CD4-positive, alpha-beta T cell (primary cell): ENCODE measurements at places on chromosomes 12 and 14.

DNA sequence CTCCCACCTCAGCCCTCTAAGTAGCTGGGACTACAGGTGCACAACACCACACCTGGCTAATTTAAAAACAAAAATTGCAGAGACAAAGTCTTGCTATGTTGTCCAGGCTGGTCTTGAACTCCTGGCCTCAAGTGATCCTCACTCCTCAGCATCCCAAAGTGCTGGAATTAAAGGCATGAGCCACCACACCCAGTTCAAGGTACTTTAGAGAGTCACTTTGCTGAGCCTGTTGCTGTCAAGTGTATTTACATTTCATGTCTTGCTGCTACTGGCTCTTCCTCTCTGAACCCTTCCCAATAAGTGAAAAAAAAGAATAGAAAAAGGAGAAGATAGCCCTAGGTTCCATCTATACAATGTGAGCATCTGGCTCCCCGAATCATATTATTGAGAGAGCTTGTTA, 38.4 kb downstream of the SLCO1A2 start:
- DNase-seq = no peak

DNA sequence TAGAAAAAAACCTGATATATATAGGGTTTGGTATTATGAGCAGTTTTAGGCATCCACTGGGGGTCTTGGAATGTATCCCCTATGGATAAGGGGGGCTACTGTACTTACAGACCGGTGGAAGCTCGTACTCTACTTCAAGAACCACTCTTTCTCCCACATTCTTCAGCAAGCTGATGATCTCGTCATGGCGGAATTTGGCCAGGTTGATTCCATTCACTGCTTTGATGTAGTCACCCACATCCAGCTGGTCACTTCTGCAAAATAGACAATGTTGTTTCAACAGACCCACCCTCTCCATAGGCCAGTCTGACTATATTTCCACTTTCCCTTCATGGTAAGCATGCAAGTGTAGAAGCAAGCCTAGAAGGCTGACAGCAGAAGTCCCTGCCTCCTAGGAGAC, 139.9 kb downstream of the GRIP1 start:
- no peak for DNase-seq

GRCh38 chr12:28498850-28499249, 308.6 kb downstream of the CCDC91 start:
- DNase-seq = no peak

- DNase-seq = no peak
Observed at GRCh38 chr12:24913130-24913529, 35.8 kb downstream of the BCAT1 start.

DNA sequence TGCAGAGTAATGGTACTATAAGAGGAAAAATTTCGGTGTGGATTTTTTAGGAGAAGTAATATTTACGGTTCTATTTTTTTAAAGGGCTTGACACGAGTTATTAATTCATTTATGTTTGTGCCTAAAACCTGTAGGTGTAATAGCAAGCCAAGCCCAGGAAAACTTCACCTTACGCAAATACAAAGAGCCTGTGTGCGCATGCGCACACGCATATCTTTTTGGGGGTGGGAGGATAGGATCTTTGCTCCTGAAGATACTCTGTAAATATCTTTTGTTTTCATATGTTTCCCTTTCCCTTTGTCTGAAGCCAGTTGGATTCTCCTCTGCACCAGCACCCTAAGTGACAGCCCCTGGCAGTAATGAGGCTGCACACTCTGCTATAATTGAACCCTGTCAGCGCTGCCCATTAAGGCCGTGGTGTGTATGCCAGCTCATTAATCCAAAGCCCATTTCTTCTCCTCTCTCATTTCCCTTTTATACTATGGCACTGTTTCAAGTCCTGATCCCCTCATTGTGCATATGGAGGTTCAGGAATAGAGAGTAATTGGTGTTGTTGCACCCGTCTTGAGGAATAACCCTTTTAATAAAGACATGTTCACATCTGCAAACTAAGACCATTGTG, 327.2 kb upstream of the E2F7 start:
- no peak for DNase-seq

- DNase-seq = no peak
Observed at GRCh38 chr14:76430475-76430980, 54.6 kb downstream of the ESRRB start.

DNA sequence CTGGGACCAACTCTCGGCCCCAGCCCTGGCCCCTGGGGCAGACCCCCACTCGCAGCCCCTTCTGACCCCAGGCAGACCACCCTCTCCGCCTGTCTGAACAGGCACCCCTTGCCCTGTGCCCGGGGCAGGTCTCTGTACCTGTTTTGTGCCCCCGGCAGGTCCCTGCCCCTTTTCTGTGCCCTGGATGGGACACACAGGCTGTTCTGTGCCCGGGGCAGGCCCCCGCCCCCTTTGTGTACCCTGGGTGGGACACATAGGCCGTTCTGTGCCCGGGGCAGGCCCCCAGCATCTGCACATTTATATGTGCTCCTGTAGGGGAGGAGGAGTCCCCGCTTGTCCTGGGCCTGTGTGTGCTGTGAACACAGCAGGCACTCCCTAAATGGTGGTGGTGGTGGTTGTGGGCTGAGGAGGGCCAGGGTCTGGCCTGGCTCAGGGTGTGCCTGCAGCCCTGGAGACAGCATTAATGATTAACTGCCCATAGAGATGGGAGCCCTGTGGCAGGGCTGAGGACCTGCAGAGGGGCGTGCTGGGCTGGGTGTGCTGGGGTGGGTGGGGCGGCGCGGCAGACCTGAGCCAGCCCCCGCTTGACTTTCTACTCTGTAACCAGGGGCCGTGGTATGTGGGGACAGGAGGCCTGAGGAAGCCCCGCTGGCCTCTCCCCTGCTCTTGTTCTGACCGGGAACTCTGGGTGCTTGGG, 3.7 kb downstream of the FBRSL1 start:
- DNase-seq = no peak

DNA sequence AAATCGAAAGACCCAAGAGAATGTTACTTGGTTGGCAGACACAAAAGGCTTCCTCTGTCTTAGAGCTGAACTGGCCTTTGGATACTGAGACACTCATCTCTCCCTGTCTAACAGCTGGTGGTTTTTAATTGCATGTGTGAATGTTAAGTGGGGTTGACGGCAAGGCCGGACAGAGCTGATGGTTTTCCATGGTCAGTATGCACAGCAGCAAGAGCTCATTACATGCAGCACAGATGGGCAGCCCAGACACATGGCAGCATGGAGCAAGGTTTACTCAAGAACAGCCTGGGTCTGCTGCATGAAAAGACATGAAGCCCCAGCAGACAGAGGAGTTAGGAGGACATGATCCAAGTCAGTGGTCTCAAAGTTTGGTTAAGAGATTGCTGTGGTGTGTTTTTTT, 27.8 kb upstream of the CACNA2D4 start:
- no peak for DNase-seq

DNA sequence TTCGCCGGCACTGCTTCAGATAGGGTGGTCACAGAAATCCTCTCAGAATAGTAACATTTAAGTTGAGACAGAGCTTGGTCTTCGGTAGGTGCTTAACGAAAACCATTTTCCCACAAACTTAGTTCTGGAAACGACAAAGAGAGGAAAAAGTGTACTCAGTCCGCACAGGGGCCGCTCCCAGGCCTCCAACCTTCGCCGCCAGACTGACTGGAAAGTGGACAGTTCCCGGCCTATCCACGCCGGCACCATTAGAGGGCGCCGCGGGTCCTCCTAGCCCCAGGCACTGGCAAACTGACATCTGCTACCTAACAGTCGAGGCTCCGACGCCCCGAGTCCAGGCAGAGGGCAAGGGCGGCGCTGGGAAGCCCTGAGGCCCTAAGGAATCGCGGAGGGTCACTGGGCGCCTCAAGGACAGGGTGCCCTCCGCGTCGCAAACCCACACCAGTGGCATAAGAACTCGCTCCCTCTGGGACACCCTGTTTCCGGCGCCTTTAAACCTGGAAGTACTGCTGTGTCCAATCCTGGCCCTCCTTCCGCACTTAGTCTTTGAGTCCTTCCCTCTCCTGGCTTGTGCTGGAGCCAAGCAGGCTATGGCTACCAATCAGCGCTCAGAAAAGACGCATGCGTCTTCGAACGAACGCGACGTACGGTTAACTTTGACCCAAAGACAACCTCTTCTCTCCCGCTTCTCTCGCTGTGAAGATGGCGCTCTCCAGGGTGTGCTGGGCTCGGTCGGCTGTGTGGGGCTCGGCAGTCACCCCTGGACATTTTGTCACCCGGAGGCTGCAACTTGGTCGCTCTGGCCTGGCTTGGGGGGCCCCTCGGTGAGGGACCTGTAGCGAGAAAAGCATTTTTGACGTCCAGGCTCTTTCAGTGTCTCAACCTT, at the start of gene LETMD1:
TSS of gene LETMD1 (plus strand) at position 673 of the 886 bp plus-strand sequence. CDS start at position 703, 30 bp downstream.
- DNase-seq = peak; percentile 89

- DNase-seq = no peak
Observed at GRCh38 chr12:30913323-30913722, 13.2 kb upstream of the TSPAN11 start.

DNA sequence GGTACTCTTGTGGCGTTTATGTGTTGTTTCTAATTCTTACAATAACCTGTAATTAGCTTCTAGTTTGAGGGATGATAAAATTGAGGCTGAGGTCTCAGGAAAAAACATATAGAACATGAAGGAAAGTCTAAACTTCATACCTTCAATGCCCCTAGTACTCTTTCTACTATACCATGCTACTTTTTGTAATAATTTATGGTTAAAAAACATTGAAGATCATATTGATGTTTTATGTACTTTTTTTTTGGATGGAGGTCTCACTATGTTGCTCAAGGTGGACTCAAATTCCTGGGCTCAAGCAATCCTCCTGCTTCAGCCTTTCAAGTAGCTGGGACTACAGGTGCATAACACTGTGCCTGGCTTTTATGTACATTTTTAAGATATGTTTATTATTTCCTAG, 13.8 kb downstream of the G2E3 start:
- no peak for DNase-seq

DNA sequence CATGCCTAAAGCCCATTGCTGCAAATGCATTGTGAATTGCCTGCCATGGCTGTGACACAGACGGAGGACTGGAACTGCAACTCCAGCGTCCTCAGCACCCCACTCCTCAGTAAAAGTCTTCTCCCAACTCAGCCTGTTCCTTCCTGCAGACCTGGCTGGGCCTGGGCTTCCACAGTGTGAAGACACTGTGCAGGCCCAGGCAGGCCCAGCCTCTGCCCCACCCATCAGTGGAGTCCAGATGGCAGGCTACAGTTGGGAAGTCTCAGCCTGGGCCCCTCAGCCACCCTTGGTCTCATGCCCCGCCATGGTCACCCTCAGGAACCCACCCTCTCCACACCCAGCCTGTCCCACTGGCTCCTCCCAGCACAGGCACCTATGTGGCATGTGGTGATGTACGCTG, 22.0 kb downstream of the VSX2 start:
- no peak for DNase-seq

DNA sequence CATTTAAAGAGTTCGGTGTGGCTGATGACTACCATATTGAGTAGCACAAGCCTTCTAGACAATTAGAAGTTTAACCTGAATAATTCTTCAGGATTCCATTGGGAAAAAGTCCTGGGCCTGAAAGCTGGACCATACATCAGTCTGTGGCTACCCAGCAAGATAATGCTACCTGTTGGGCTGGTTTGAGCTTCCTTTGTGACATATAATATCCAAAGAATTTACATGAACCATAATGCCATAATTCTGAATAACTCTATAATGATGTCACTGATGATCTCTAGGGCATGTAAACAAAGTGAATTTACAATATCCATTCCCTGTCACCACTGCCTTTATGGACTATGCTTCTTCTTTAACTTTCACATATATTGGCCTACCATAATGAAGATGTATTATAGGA, 3.8 kb upstream of the YBX3 start:
- DNase-seq = no peak

DNA sequence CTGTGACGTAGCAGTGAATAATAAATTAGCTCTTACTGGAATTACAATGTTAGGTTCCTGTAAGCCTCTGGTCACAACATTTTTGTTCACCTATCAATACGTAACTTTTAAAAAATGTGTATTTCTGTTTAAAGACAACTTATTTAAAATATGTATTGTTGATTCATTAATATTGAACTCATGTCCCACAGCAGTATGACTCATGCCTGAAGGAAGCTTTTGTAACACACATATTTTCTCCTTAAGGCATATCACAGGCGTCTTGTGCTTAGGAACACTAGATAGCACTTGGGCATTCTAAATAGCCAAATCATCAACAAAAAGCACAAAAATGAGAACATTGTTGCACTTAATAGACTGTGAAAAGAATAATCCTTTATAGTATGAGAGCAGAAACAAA, 92.5 kb downstream of the GPHN start:
- no peak for DNase-seq

DNA sequence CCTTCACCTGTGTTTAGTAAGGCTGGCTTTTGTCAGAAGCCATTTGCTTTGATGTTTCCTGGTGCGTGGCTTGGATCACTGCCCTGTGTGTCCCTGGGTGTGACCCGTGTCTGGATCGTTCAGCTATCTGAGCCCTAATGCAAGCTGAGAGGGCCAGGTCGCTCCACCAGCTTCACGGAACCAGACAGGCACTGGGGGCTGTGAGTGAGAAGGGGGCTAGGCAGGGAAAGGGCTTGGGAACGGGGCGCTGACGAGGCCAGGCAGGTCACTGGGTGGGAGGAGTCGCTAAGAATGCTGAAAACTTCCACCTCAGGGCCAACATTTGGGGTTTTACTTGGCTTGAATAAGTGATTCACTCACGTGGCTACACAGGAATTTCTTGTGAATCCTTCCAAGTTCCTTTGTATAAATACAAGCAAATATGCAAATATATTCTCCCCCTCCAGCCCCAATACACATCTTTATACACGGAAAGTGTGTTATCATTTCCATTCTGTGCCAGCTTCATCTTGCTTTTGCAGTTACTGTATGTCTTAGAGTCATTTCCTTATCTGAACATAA, 24.2 kb upstream of the MMP17 start:
- no peak for DNase-seq

- no peak for DNase-seq
Observed at GRCh38 chr14:68612049-68612448, 180.8 kb downstream of the ZFP36L1 start.

DNA sequence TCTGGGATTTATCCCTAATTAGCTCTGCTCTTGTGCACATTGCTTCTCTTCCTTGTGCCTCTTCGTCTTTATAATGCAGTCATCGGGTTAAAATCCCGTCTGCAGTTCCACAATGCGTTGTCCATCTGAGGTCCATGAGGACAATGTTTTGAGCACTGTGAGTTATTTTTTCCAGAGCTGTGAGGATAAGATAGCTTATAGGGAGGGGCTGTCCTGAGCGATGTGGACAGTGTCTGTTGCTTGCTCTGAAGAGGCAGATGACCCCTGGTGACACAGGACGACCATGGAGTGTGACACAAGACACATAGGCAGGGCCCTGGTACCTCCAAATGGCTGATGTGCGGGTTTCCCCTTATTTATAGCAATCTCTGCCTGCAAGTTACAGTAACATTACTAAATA, 132.5 kb downstream of the SMOC1 start:
- DNase-seq = no peak
